ENCODE measurements at places on chromosomes 3 and 15.
A peak's percentile ranks its signal among the peaks of the same experiment; 100 is the strongest.

- no peak for DNase-seq
These were observed 141.4 kb downstream of the VPS8 start for GRCh38 chr3:184953401-184953800.

DNA sequence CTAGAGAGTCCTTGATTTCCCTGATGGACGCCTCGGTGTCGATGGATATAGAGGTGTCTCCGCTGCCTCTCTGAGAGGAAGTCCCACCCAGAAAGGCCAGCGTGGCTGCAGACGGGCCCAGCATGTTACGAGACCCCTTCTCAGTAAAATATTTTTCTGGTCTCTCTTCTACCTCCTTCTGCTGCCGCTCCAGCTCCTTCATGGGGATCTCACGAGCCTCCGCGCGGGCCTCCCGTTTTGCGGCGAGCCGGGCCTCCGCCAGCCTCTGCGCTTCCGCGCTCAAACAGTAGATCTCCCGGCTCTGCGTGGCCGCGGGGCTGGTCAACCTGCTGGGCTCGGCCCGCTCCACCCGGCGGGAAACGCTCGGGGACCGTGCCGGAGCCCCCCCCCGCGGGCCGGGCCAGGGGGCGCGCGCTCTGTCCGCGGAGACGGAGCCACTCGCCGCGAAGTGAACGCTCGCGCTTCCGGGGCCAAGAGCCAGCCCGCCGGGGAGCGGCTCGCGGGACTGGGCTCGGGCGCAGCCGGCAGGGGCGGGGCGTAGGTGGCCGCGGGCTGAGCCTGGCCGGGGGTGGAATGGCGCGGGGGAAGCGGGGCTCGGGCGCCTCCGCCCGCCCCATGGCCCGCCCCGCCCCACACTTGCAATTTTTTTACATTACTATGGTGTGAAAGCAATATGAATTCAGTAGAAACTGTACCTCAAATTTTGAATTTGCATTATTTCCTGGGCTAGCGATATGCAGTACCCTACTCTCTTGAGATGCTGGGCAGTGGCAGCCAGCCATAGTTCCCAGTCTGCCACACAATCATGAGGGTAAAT is 10.2 kb upstream of the KCNMB3 start:
- peak; percentile 84 for DNase-seq

DNA sequence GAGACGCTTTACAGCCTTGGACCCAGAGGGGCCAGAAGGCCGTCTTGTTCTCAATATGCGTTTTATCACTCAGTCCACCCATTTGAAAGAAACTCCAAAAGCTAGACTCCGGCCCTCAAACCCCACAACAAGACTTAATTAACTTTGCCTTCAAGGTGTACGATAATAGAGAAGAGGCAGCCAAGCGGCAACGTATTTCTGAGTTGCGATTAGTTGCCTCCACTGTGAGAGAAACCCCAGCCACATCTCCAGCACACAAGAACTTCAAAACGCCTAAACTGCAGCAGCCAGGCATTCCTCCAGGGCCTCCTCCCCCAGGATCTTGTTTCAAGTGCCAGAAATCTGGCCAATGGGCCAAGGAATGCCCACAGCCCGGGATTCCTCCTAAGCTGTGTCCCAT is 17.4 kb upstream of the INO80 start:
- no peak for DNase-seq

DNA sequence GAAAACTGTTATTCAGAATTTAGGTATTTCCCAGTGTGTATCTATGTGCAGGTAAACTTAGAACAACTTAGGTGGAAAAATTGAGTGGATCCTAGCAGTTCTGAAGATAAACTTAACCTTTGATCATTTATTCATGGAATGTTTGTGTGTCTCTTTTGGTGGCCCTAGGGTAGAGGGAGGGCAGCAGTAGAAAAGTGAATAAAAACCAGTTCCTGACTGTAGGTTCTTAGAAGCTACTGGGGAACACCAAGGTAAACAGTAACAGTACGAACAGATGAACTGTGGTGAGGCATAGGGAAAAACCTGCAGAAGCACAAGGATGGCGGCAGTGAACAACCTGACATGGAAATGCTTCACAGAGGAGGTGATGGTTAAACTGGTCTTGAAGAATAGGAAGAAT is 2.5 kb downstream of the SNRK start:
- no peak for DNase-seq

DNA sequence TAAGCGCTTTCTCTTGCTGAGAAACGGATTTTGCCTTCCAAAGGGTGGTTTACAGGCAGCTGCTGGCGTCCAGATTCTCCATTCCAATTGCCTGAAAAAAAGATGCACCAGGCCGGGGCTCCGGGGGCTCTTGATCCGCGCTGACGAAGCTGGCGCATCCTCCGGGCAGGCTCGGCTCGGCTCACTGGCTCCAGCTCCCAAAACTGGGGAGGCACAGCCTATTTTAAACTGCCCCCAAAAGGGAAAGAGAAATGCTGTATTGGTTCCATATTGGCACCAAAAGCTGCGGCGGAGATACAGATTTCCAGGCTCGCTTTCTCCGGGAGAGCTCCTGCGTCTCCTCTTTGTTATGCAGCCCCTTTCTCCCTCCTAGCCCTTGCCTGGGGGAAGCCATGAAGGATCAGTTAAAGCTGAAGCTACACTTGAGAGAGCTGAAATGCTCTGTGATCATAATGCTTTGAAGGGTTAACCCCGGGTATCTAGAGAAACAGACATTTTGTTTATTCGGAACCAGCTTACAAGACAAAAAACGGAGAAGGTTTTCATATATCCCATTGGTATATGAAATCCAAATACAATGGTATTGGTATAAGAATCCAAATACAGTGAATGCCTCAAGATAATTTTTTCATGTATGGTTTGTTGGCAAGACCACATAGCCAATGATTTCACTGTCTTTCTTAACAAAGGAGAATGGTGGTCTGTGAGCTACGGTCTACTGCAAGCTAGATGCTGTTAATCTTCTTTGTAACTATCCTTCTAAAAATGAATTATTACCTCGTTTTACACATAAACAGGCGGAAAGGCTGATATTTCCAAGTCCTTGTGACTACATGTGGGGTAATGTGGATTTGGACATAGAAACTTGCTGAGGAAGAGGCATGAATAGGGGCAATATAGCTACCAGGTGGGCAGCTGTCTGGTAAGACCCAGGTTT is 693 bp downstream of the CD200 start:
- no peak for DNase-seq

DNA sequence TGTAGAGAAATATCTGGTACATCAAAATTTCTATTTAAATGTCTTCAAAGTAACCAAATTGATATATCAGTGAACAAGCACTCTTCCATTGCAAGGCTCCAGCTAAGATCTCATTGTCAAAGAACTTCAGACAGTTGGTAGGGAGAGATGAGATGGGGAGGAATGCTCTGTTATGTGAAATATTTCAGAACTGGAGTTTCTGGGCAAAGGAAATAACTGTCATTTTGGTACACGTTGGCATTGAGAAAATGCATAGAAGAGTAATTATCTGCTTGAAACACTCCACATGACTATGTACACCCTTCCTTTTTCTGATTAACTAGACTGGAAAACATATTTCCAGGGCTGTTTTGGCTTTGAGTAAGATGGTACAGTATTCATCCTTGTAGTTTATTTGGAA is 297.5 kb upstream of the RASGRP1 start:
- no peak for DNase-seq

All from activated naive CD8-positive, alpha-beta T cell treated with anti-CD3 and anti-CD28 coated beads, Interleukin-2, amount 10 ng/mL, durations not matched to agents 7 days and 5 days (primary cell).